ENCODE measurements at places on chromosomes 11 and 22.

DNA sequence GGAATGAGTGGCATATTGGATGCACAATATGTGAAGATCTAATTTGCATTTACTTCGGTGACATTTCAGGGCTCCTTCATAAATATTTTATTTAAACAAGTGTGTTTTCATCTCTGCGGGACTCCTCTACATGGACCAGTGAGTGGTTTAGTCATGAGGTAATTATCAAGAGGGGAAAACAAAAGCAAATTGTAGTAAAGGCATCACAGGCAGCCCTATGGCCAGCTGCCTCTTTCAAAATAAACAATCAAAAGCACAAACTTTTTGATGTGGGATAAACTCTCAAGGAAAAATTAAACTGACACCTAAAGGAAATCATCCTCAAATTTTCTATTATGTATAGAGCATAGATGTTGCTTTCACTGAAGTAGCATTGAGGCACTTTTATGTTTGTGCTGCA, 6.0 kb downstream of the SYT9 start:
- no peak for DNase-seq

- no peak for DNase-seq
Observed at GRCh38 chr11:99534812-99535211, 514.1 kb downstream of the CNTN5 start.

- no peak for DNase-seq
Observed at GRCh38 chr11:76076749-76077148, 129.6 kb downstream of the WNT11 start.

DNA sequence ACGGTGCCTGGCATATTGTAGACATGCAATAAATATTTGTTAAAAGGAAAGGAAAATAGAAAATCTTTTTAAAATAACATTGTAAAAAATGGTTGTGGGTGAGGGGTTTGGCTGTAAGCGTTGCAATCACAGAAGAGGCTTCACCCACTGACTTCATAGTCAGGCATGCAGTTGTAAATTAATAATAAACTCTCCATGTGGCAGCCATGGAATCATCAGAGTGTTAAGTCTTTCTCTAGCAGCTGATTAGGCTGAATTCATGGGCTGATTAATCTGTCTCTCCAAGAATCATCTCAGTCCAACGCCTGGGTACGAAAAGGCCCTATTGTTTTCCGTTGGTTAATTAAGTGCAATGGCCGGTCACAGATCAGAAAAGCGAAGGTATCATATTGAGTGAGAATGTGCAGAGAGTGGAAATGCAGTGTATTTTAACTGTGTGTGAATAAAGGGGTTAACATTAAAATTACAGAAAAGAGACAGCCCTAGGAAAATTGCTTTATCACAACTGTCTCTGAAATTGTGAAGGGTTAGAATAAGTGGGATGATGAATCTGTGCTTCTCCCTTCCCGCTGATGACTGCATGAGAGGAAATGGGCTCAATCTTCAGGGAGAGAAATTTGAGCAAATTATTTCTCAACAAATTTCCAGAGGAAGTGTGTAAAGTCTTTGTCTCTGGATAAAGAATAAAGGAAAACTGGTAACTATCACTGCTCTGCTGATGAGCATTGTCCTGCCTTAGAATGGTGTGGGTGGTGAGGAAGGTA, 269.0 kb downstream of the FAM76B start:
- DNase-seq, result peak; percentile 45

- peak; percentile 32 for DNase-seq
Observed at GRCh38 chr11:76391021-76391420, 9.9 kb downstream of the GVQW3 start.

- no peak for DNase-seq
Observed at GRCh38 chr11:45722144-45722543, 56.7 kb upstream of the CHST1 start.

- no peak for DNase-seq
Observed at GRCh38 chr22:23397008-23397612, 183.0 kb downstream of the IGLL1 start.

DNA sequence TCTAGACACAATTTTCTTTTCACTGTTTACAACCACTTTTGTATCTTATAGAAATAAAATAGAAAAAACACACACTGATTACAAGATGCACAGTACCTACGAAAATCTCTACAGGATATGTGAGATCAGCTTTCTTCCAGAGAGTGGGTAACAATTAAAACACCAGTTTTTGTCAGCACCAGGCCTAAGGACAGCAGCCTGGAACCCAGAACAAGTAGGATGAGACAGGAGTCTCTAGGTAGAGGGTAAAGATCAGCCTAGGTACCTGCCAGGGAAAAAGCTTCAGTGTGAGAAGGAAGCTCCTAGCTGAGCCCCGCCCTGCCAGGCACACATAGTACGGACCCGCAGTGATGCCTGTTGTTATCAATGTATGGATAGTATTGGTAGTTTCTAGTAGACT, 61.9 kb downstream of the KIRREL3 start:
- no peak for DNase-seq

DNA sequence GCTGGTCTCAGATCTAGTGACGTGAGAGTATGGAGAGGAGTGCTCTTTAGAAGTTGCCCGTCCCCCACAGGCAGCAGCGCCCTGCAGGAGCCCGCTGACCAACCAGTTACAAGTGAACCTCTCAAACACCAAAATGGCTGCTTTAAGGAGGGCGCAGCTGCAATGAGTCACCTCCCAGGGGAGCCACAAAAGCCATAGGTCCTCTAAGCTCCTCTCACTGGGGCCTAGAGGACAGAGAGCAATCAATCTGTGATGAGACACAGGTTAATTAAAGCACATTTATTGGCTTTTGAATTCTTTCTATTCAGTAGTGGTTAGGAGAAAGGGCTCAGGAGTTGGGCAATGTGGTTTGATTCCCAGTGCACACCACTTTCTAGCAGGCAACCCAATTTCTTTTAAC, 15.5 kb upstream of the RAPSN start:
- DNase-seq, result no peak

DNA sequence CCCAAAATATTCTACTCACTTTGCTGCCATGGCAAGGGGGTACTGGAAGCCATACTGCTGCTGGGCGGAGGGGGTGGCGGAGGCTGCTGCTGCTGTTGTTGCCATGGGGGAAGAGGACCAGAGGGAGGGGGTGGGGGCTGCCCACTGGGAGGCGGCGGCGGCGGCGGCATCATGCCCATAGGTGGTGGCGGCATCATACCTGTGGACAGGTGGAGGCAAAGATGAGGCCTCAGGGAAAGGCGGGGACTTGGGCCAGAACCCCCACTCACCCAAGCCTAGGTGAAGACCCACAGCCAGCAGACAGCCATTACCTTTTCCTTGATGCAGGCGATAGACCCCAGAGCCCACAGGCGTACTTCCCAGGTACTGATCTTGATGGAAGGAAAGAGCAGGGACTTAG, 7.1 kb upstream of the PYGM start:
- no peak for DNase-seq

All from NCI-H446 treated with DMSO at 0.1 percent for 48 hours (cell line).